ENCODE measurements at places on chromosomes 5 and 9.

DNA sequence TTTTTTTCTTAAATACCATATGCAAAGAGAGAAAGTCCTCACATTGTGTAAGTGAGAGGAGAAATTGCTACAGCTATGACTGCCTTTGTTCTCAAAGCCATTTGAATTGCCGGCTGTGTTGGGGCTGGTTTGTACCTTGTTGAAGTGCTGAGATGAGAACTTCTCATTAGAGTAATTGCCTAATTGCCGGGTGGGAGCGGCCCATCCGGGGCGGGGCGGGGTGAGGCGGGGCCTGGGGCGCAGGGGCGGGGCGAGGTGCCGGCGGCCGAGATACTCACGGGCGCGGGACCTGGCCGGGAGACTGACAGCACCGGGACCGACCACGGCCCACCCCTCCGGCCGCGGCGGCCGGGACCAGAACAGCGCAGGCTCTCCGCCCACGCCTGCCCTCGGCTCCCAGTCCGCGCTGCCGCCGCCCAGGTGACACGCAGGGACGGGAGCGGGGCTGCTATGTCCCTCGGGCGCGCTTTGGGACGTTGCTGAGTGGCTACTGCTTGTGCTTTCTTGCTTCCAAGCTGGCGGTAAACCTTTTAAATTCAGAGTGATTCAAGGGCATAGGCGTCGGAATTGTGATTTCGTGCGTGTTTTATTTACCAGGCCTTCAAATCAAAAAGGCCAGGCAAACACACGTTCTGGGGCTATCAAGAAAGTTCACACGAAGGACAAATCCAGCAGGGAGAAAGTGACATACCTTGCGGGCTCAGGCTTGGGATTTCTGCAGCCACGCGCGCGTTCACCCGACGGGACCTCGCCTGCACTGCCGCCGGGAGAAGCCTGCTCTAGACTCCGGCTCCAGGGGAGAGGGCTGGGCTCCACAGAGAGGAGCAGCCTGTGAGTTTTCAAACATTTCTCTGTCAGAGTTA lies 269.1 kb downstream of the FANCC start:
- DNase-seq: peak; percentile 49

DNA sequence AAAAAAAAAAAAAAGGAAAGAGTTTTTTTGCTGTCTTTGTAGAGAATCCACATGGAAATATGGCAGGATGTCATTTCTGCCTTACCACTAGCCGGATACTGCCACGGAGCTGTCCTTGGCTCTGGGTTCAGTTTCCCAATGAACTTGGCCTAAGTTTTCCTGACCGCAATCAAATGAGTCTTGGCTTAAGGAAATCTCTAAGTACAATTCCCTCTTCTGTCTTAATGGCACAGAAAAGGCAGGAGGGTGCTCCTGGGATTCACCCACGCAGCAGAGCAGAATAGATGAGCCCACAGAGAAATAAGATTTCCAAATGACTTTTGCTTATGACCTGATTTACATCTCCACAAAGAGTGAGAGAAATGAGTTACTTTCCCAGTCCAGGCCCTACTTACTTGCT lies 284.0 kb upstream of the VLDLR start:
- no peak for DNase-seq

DNA sequence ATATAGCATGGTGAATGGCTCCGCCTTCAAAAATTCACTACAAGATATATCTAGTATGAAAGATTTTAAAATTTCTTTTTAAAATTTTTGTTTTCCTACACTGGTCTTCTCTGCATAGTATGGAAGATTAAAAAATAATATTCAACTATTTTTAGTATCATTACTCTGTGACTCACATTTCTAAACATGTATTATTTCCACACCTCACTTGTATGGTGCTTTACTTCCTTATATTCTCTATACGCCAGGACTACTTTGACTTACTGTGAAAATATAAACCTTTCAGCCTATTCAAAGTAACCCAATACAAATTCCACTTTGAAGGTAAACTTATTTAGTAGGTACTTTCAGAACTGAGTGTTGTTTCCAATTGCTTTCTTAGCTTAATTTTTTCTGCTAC lies 26.8 kb upstream of the TXNDC8 start:
- no peak for DNase-seq

DNA sequence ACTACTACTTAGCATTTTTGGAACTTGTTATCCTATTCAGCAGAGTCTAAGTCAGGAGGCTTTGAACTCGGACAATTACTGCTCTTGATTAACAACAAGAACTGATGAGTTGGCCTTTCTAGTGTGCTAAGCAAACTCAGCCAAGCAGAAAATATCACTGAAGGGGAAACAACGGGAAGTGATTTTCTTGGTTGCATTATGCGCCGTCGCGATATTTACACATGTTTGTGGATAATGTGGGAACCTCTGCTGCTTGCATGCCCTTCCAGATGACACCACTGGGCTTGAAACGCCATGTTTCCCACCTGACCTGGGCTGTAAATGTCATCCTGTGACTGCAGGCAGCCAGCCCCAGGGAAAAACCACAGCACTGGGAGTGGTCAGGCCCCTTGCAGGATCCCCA lies 205.5 kb downstream of the PAX5 start:
- no peak for DNase-seq

DNA sequence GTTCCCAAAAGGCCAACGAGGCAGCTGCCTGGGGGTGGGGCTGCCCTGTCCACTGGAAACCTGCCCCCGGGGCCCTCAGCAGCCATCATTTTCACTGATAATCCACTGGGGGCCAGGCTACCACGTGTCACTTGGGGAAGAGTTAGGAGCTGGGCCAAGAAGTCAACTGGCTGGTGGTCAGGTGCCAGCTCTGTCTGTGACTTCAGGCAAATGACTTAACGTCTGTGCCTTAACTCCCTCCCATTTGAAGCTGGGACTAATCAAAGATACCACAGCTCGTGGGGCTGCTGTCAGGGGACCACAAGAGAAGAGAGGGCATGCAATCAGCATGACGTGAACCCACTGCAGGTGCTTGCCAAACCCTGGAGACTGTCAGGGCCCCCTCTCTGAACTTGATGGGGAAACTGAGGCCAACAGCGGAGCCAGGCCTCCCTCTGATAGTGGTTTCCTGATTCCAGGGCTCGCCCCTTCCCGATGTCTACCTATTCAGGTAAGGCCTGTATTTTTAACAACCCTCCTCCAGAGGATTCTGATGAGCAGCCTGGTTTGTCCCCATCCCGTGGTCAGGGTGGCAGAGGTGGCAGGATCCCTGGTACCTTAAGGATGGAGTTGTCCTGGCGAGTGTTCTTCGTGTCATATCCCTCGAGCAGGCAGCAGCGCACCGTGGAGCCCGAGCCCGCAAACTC lies 12.3 kb upstream of the DPM2 start:
- no peak for DNase-seq

- peak; percentile 34 for DNase-seq
Measured at GRCh38 chr5:170393235-170393634, 4.1 kb upstream of the KCNMB1 start.

- no peak for DNase-seq
Measured at GRCh38 chr5:79636981-79637733, 24.9 kb downstream of the TENT2 start.

- no peak for DNase-seq
Measured at GRCh38 chr5:14906628-14907027, 35.0 kb upstream of the ANKH start.

- DNase-seq: no peak
Measured at GRCh38 chr5:53512539-53512938, 32.1 kb downstream of the FST start.

GRCh38 chr5:172793577-172794488 lies 22.8 kb upstream of the DUSP1 start:
- no peak for DNase-seq

DNA sequence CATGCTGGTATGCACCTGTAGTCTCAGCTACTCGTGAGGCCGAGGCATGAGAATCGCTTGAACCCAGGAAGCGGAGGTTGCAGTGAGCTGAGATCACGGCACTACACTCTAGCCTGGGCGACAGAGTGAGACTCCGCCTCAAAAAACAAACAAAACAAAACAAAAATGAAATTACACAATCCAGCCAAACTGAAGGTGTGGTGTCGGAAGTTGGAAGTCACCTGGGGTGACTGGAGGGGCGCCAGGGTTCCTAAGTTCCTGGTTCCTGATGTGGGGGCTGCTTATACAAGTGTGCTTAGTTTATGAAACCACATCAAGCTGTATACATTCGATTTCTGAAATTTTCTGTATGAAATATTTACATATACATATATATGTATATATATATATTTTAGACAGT lies 3.7 kb upstream of the DOLPP1 start:
- DNase-seq: no peak

- no peak for DNase-seq
Measured at GRCh38 chr5:132770476-132771159, 6.4 kb downstream of the SEPTIN8 start.

- DNase-seq: no peak
Measured at GRCh38 chr5:83199126-83199525, 121.8 kb downstream of the XRCC4 start.

DNA sequence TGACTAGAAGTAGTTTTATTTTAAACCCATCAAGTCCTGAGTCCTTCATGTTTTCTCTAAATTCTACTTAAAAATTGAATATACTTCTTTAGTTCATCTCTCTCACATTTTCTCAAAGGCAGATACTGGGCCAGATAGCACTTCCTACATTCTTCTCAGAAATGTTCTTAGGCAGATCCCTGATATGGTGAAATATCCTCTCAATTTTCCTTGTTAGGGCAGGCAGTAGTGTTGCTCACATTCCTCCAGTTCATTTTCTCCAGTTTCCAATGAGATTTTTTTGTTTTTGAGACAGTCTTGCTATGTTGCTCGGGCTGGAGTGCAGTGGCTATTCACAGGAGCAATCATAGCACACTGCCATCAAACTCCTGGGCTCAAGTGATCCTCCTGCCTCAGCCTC lies 5.7 kb downstream of the GCNT1 start:
- no peak for DNase-seq

- DNase-seq: no peak
Measured at GRCh38 chr9:14242150-14242805, 71.7 kb downstream of the NFIB start.

- no peak for DNase-seq
Measured at GRCh38 chr5:168820874-168821273, 241.7 kb upstream of the PANK3 start.

GRCh38 chr5:116382032-116382873 lies 192.4 kb downstream of the SEMA6A start:
- no peak for DNase-seq

DNA sequence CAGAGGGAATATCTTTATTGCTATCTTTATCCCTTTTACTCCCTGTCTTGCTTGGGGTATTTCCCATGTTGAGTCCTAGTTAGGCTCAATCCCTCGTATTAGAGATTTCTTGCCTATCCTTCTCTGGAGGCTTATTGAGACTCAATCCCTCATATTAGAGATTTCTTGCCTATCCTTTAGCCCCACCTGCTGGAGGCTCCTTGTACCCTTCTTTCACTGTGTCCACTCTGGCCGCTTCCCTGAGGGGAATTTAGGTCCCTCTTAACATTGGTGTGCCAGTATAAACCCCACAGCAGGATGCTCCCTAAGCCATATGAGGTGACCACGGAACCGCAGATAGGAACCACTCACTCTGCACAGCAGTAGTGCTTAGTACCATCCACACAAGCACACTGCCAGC lies 110.7 kb upstream of the MAMDC2 start:
- no peak for DNase-seq

GRCh38 chr5:98605426-98605825 lies 168.0 kb upstream of the RGMB start:
- no peak for DNase-seq

DNA sequence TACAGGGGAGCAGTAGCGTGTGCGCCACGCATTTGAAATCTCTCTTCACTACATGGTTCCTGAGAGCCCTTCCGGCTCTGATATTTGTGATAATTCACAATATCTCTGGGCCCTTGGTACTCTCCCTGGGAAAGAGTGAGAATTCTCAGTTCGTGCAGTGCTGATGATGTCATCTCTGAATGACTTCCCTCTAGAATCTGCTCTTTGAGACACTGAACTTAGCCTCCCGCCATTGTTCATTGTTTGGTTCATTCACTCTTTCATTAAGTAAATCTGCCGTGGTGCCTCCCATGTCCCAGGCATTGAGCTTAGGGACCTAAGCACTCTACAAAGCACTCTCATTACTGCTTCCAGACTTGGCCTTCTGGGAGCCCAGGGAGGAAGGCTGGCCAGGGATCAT lies 94.0 kb downstream of the PPARGC1B start:
- DNase-seq: no peak

GRCh38 chr5:5025774-5026408 lies 114.2 kb upstream of the ADAMTS16 start:
- DNase-seq: peak; percentile 37

- no peak for DNase-seq
Measured at GRCh38 chr9:99282406-99282805, 60.3 kb downstream of the SEC61B start.

DNA sequence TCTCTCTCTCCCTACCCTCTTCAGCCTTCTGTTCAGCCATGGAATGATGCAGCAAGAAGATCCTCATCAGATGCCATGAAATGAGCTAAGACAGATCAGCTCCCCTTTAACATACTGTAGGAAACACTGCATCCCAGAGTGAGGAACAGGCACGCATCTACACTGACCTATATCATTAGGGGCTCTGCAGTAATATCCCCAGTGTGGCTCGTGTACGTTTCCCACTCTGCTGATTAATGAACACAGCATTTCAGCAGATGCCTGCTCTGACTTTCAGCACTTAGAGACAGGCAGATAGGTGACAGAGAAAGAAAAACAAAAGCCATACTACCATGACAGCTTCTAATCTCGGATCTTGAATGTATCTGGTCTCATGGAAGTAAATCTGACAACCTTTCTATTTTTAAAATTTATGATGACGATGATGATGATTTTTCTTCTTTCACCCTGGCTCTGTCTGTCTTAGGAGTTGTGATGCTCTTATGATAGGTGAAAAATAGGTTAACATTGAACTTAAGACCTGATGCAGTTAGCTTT lies 750.3 kb downstream of the CDH12 start:
- DNase-seq: no peak

- peak; percentile 51 for DNase-seq
Measured at GRCh38 chr5:56588636-56589480, 226.5 kb upstream of the MAP3K1 start.

- no peak for DNase-seq
Measured at GRCh38 chr5:124783285-124783684, 36.8 kb upstream of the ZNF608 start.

GRCh38 chr9:113682297-113682771 lies 193.8 kb upstream of the ZNF618 start:
- peak; percentile 45 for DNase-seq

- no peak for DNase-seq
Measured at GRCh38 chr9:4375424-4376200, 75.7 kb upstream of the GLIS3 start.

GRCh38 chr9:128092199-128092977 lies 24.4 kb downstream of the SLC25A25 start:
- no peak for DNase-seq

DNA sequence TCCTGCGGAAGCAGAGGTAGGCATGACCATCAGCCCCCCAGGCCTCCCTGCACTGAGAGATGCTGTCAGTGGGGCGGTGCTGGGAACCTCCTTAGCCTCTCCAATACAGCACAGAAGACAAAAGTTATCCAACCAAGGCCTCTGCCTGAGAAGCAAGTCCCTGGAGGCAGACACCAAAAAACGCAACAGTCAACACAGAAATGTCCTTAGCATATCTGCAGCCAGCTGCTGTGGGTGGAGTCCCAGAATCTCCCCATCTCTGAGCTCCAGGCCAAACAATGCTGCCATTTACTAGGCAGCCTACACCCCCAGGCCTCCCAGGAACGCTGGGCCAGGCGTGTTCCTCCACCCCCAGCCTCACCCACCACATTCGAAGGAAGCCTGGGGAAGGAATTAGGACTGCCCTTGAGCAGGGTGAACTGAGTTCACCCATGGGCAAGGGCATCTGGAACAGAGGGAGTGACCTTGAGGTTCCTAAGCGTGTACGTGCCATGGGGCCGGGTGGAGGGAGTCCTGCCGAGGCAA lies 43.7 kb downstream of the STK10 start:
- no peak for DNase-seq
